Type B pancreatic cell (in vitro differentiated cells): ENCODE measurements at places on chromosomes 1 and 21. TPM values are rescaled to one million over a fixed set of nuclear protein-coding genes. Genes with fewer than 3 reads are reported as not detected.
A peak's percentile ranks its signal among the peaks of the same experiment; 100 is the strongest.

DNA sequence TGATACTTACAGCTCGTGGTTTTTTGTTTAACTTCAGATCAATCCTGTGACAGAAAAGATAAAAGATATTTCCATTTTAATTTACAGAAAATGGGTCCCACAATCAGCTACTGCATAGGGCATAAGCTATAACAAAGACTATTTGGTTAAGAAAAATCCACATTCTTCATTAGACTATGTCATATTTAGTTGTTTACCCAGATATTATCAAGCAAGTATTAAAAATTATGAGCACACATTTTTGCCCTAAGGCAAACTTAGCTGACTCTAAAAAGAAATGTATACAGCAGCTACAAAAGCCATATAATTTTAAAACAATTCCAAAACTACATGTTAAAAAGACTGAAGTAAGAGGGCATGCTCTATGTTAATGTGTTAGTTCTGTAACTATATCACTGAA is 18.7 kb downstream of the MEAF6 start:
- no peak for DNase-seq

Gene ASCL5
- not detected in 2 replicates for total RNA-seq

Gene POU3F1
- 0.69 and 2.8 TPM in 2 replicates for total RNA-seq

DNA sequence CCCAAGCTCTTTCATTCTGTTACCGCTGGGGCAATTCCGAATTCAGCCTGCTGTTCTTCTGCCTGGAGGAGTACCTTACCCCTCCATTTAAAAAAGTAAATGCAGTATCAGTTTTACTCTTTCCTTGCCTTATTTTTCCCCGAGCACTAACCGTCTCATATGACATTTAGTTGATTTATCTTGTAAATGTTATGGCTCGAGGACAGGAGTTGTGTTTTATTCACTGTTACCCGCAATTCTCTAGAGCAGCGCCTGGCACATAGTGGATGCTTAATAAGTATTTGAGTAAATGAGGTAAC is 425 bp upstream of the TADA1 start:
- no peak for DNase-seq

Gene LAMB3
- 17.0 and 47.3 TPM in 2 replicates for total RNA-seq

GRCh38 chr1:91278754-91279153 is 125.9 kb downstream of the HFM1 start:
- no peak for DNase-seq

Gene DCDC2B
- total RNA-seq: not detected in 2 replicates

DNA sequence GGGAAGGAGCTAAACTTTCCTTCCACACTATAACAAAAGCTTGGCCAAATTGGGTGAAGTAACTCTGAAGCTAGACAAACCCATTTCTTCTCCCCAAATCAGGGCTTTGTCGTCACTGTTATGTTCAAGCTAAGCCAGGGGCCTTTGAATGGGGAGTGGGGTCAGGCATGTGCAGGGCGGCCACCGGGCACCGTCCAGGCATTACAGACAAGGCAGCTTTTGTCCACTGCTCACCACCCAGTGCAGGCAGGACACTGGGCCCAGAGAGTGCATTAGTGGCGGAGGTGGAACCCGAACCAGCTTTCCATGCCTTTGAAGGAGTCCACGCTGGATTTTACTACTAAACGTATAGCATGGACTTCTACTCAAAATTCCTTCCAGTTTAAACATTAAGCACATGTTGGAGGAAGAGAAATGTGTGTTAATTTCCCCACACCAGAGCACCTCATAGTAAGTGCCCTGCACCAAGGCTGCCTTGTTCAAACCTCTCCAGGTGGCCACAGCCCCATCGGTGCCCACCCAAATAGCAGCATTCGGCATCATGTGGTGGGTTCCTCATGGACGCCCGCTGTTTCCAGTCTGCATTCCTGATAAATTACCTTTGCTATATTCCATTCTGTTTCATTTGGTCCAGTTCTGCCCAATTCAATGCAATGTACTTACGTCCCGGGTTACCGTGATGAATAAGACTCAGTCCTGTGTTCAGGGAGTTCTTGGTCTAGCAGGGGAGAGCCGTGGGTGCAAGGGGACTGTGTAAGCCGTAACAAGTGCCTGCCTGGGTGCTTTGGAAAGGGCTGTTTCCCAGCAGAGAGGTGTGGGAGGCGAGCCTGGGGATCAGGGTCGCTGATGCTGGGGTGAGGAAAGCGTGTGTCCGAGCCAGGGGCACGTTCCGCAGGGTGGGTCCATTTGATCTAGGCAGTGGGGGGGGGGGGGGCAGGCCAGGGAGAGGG is 1.6 kb downstream of the UBASH3A start:
- no peak for DNase-seq

Gene RSPO1
- 0.26 and 1.4 TPM in 2 replicates for total RNA-seq

GRCh38 chr1:39199593-39199992 is 4.9 kb upstream of the MACF1 start:
- no peak for DNase-seq

Gene NPHS2
- total RNA-seq: 0.31 TPM in 1 of 2 replicates, not detected in the other

Gene HSPB7
- 0.48 and 0.64 TPM in 2 replicates for total RNA-seq

DNA sequence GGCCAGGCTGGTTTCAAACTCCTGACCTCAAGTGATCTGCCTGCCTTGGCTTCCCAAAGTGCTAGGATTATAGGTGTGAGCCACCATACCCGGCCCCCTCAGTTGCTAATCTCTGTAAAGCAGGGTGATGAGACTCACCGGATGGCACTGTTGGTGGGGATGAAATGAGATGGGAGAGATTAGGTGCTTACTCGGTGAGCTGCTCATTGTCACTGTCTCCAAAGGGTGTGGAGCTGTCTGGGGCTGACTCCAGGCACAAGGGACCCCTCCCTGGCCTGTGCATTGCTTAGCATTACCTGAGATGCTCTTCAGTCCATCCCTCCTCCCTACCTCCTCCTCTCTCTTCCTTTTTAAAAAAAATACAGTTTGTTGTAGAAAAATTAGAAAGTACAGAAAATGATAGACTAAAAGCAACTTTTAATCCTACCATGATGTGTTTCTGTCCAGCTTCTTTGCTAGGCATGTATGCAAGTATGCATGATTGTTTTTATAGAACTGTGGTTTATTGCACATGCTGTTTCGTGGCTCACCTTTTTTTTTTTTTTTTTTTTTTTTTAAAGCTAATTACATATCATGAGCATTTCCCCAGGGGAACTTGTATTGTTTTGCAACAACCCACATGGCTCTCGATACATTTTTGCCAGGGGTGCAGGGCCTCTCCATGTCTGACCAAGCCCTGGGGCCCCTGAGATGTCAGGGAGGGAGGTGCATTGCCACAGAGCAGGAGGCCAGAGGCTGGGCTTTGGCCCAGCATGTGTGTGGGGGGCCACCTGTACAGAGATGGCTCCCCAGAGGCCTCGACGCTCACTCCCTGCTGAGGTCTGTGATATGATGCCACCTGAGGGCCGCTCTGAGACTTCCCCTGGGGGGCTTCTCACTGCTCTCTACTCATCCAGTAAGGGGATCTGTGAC is 55.4 kb downstream of the ARHGEF10L start:
- no peak for DNase-seq

GRCh38 chr1:80218112-80218511 is 1211.6 kb upstream of the ADGRL4 start:
- no peak for DNase-seq

Gene SLC30A10
- 2.2 and 3.1 TPM in 2 replicates for total RNA-seq

DNA sequence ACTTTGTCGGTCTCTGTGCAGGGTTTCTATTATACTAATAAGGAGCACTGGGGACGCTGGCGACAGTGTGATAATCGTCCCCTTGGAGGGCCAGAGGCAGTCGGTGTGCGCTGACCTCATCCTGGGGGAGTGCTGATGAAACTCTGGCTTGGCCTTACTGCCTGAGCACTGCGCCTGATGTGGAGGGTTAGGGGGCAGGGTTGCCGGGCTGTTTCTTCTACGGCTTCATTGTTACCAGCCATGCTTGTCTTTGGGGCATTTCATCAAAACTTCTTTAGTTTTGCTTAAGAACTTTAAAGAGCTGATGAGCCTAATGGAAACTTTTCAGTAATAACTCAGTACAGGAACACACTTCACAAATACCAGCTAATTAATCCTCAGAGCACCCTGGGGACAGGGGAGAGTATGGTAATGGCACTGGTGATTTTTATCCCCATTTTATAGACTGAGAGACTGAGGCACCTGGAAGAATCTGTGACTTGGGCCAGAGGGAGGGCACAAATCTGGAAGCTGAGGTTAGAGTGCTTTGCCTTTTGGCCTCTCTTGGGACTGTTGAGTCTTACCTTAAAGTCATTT is 81.8 kb downstream of the PEX14 start:
- DNase-seq: no peak

- DNase-seq: no peak
Measured at GRCh38 chr1:214360116-214360515, 79.2 kb downstream of the SMYD2 start.

GRCh38 chr21:46124926-46125845 is 27.3 kb downstream of the COL6A2 start:
- peak; percentile 66 for DNase-seq

GRCh38 chr1:116128664-116129063 is 17.5 kb downstream of the MAB21L3 start:
- DNase-seq: no peak

Gene PADI1
- total RNA-seq: 21.2 and 35.5 TPM in 2 replicates

- DNase-seq: no peak
Measured at GRCh38 chr1:163770265-163770664, 448.5 kb downstream of the NUF2 start.

GRCh38 chr1:77514921-77515776 is 167.3 kb downstream of the ZZZ3 start:
- DNase-seq: no peak

- no peak for DNase-seq
Measured at GRCh38 chr21:16650714-16651366, 862.0 kb upstream of the CXADR start.

GRCh38 chr1:119960501-119960900 is 64.2 kb upstream of the ADAM30 start:
- no peak for DNase-seq

DNA sequence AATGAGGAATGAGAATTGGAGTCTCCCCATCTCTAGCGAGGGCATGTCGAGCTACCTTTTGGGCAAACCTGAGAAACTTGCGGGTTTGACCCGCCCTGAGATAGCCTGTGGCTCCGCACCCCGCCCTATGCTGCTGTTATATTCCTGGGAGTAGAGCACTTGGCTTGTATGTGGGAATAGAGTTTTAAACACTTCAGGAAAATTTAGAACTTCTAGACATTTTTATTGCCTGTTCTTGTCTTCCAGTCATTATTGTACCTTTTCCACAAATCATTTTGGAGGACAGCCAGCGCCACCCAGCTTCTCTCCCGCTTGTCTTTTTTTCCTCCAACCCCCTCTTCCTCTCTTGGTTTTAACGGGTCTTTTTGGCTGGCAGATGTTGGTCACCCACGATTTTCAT is 738 bp downstream of the GNPAT start:
- no peak for DNase-seq

Gene NBPF14
- 16.8 and 25.7 TPM in 2 replicates for total RNA-seq

GRCh38 chr1:230800891-230801840 is 54.0 kb downstream of the CAPN9 start:
- peak; percentile 27 for DNase-seq
